Pancreas (tissue), 10 donors: ENCODE measurements at places on chromosomes 3 and 15. TPM values are rescaled to one million over a fixed set of nuclear protein-coding genes. Genes with fewer than 3 reads are reported as not detected.

Gene ABHD17C
- 3.2 TPM for total RNA-seq

Gene SLC28A1
- total RNA-seq = not detected

GRCh38 chr3:186529201-186529999 is 14.8 kb downstream of the CRYGS start:
- no peak overlapping the region for H3K27ac ChIP-seq
- no peaks in the 10 kb centered on the region for H3K4me1 ChIP-seq
- no peaks in the 10 kb centered on the region for H3K27me3 ChIP-seq
- no peak overlapping the region for H3K4me3 ChIP-seq

DNA sequence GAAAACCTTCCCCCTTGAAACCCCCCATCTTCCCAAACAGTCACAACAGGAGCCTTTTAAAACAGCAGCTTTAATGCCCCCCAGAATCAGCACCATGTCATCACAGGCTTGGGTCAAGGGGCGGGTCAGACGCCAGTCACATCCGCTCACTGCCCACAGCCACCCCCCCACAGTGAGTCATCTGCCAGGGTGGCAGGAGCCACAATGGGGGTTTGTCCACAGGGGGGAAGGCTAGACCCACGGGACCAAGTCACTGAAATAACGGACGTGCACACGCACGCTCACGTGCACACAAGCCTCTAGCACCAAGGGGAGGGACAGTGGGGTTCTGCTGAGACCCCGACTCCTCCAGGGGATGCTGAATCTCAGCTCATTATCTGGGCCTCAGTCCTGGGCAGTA is 441 bp upstream of the UCN2 start:
- peak; percentile 56 for DNase-seq
- H3K36me3 ChIP-seq = no peaks in the 10 kb centered on the region

DNA sequence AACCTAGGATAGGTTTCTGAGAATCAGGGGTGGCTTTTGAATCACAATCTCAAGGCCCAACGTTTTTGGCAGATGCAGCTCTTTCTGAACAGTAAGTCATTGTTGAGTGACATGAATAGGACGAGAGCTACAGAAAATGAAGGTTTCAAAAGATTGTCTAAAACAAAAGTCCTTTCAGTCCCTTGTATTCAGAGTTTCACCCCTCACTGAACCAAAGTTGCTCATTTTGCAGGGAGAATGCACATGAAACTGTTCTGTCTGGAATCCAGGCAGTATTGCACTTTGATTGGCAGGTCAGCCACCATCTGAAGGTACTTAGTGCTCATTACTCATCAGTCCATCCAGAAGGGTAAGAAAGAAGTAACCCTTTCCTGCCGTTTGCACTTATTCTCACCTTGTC is 24.1 kb upstream of the RASGRP1 start:
- no peak overlapping the region for H3K27ac ChIP-seq
- H3K36me3 ChIP-seq = no peaks in the 10 kb centered on the region
- no peaks in the 10 kb centered on the region for H3K4me1 ChIP-seq
- no peak overlapping the region for H3K4me3 ChIP-seq
- no peak for DNase-seq
- H3K27me3 ChIP-seq = no peaks in the 10 kb centered on the region

- H3K27me3 ChIP-seq = peaks cover 5% of the 10 kb centered on the region
- H3K27ac ChIP-seq = no peak overlapping the region
- no peaks in the 10 kb centered on the region for H3K4me1 ChIP-seq
- no peak overlapping the region for H3K4me3 ChIP-seq
- no peak for DNase-seq
- H3K36me3 ChIP-seq = no peaks in the 10 kb centered on the region
Observed at GRCh38 chr3:72227486-72228070, 442.6 kb upstream of the PROK2 start.

DNA sequence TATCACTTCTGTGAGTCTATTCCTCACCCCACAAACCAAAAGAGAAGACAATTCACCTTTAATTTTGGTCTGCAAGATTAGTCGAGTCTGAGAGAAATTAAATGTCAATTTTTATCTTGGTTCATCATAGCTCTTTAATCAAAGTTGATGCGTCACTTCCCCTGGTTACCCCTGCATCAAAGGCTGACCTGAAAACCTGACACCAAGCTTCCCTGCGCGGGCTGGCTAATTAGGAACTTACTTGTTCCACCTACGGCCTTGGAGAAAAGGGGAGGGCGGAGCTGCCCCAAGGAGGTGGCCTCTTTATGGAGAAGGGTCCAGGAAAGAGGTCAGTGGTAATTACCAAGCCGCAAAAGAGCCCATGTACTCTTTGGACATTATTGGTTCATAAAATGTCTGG is 218.4 kb downstream of the ARRDC4 start:
- no peak for DNase-seq
- no peak overlapping the region for H3K27ac ChIP-seq
- H3K36me3 ChIP-seq = no peaks in the 10 kb centered on the region

DNA sequence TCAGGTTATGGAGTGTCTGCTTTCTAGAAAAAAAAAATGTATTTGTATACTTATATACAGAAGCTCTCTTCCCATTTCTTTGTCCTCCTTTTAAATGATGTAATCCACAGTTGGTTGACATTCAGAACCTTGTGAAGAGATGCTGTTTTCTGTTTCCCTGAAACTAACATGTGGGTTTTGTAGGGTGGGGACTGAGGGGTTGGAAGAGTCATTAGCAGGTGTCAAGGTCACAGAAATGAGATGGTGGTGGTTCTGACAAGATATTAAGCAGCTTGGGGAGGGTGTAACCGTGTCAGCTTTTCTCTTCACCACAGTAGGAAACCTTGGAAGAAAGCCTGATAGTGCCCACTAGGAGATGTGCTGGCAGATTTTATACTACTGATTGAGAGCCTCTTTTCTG is 2.4 kb downstream of the RASA2 start:
- H3K27ac ChIP-seq = no peak overlapping the region
- no peaks in the 10 kb centered on the region for H3K27me3 ChIP-seq
- no peak for DNase-seq
- H3K36me3 ChIP-seq = no peaks in the 10 kb centered on the region
